ENCODE measurements at places on chromosomes 11 and 22.

GRCh38 chr11:8604078-8604723 lies 10.2 kb upstream of the STK33 start:
- no peak for DNase-seq

- no peak for DNase-seq
Observed at GRCh38 chr11:41872426-41872825, 413.0 kb upstream of the LRRC4C start.

GRCh38 chr11:14566331-14567063 lies 46.3 kb upstream of the PSMA1 start:
- no peak for DNase-seq

DNA sequence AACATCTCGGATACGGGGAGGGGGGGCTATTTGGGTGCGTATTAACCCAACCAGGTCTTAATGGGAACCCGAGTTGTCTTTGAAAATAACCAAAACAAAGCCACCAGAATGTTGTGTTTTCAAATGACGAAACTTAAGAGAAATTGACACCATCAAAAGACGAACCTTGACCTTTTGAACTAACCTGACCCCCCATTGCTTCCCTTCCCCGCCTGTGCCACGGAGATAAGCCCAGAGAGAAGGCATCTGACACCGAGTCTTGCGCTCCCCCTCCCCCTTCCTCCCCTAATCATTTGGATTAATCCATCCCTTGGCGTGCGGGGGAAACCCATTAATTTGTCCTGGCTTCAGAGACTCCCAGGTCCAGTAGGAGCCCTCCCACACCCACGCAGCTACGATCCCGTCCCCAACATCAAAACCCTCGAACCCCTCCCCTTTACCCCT lies 4.5 kb upstream of the GCAT start:
- no peak for DNase-seq

DNA sequence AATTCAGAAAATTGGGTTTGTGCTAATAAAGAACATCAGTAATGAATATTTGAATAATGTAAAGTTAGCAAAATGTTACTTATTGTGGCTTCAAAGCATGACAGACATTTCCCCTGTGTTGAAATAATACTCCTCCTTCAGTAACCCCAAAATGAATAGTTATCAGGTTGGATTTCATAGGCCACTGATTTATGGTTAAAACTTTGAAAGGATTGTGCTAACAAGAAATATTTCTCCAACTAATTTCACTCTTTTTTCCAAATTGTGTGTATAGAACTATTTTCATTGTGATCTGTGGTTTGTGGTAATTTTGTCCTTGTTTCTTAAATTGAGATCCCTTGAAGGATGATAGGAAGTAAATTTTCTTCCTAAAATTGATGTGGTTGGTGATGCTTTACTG lies 7.9 kb downstream of the DDX10 start:
- DNase-seq, result no peak

GRCh38 chr11:296171-297050 lies 2.9 kb downstream of the IFITM5 start:
- DNase-seq, result no peak
